Kidney epithelial cell (primary cell): ENCODE measurements at places on chromosomes 1 and 21.

- no peak for DNase-seq
Measured at GRCh38 chr1:160707236-160708064, 4.2 kb downstream of the CD48 start.

DNA sequence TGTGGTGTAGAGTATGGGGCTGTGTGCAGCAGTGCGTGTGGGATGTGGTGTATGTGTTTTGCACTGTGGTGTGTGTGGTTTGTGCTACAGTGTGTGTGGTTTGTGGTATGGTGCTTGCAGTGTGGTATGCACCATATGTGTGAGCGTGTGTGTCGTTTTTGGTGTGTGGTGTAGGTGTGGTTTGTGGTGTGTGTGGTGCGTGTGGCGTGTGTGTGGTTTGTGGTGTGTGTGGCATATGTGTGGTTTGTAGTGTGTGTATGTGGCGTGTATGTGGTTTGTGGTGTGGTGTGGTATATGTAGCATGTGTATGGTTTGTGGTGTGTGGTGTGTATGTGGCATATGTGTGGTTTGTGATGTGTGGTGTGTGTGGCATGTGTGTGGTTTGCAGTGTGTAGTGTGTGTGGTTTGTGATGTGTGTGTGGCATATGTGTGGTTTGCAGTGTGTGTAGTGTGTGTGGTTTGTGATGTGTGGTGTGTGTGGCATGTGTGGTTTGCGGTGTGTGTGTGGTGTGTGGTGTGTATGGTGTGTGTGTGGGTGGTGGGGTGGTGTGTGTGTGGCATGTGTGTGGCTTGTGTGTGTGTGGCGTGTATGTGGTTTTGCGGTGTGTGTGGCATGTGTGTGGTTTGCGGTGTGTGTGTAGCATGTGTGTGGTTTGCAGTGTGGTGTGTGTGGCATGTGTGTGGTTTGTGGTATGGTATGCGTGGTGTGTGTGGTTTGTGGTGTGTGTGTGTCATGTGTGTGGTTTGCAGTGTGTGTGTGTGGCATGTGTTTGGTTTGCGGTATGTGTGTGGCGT is 53.5 kb upstream of the TRAPPC10 start:
- no peak for DNase-seq

DNA sequence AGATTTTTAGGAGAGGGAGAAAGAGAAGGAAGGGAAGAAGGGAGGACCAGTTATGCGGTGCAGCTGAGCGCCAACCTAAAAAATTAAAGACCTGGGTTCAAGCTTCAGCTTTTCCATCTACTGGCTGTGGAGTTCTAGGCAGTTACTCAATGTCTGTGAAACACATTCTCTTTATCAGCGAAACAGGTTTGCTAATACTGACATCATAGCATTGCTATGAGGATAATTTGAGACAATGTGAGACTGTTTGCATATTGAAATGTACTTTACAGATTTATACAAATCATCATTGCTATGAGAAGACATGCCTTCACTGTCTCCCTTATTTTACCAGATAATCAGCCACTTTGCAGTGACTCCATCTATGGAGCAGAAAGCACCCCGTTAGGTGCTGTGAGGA is 222.9 kb upstream of the SGIP1 start:
- DNase-seq: no peak

- DNase-seq: no peak
Measured at GRCh38 chr1:14672005-14672404, 73.5 kb downstream of the KAZN start.

DNA sequence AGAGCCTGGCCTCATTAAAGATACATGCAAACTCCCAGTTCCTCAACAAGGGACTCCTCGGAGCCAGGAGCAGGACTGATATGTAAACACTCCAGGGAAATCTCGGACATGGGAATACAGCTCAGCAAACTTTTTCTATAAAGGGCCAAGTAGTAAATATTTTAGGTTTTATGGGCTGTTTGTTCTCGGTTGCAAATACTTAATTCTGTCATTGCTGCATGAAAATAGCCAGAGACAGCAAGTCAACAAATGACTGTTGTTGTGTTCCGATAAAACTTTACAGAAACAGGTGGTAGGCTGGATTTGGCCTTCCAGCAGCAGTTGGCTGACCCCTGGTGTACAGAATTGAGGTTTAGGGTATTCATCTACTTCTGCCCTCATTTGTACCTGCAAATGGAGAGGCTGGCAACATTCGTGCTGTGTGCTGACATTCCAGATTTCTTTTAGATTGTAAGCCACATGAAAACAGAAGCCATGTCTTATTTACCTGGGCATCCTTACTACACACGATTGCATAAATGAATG is 360.3 kb downstream of the NTNG1 start:
- no peak for DNase-seq

DNA sequence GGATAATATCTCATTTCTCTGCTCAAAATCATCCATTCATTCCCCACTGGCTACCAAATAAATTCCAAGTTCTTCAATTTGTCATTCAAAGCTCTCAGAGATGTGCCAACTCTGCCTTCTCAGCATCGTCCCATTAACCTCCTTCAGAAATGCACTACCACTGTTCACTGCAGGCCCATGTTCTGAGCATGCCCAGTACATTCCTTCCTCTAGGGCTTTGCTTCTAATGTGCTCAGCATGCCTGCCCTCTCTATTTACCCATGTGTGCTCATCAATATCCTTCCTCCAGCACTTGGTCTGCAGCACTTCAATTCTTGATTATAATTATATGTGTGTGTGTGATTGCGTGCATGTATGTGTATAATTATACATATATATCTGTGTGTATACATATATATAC is 36.1 kb upstream of the RGS8 start:
- DNase-seq: no peak

DNA sequence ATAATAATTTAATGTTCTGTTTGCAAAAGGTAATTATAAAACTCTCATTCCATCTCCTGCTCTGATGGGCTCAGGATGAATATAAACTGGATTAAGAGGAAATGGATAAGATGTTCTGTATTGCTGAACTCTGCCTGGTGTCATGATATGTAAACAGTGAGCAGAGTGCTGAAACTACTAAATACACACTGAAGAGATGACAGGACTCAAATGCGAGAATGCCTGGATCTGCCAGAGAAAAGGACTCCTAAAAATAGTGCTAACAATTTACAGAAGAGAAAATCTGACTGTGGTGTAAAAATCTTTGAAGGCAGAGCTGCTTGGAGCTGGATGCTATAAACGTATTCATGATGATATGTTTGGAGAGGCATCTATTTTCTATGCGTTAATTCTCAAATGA is 303.2 kb downstream of the RWDD3 start:
- DNase-seq: no peak

DNA sequence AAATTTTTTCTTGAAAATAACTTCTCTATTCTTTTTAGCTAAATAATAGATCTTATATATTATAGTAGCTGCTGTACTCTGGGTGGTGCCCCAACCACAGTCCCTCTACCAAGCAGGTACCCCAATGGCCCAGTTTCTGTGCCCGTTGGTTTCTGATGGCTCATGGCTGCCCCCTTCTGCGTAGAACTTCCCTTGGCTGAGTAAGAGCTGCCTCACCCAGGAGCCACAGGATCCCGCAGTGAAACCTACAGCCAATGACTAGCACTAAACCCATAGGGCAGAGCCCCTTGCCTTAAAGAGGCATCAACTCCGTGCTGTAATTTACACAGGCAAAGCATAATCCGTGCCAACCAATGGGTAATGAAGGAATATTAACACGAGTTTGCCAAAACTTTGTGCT is 247.5 kb downstream of the USH2A start:
- DNase-seq: no peak

DNA sequence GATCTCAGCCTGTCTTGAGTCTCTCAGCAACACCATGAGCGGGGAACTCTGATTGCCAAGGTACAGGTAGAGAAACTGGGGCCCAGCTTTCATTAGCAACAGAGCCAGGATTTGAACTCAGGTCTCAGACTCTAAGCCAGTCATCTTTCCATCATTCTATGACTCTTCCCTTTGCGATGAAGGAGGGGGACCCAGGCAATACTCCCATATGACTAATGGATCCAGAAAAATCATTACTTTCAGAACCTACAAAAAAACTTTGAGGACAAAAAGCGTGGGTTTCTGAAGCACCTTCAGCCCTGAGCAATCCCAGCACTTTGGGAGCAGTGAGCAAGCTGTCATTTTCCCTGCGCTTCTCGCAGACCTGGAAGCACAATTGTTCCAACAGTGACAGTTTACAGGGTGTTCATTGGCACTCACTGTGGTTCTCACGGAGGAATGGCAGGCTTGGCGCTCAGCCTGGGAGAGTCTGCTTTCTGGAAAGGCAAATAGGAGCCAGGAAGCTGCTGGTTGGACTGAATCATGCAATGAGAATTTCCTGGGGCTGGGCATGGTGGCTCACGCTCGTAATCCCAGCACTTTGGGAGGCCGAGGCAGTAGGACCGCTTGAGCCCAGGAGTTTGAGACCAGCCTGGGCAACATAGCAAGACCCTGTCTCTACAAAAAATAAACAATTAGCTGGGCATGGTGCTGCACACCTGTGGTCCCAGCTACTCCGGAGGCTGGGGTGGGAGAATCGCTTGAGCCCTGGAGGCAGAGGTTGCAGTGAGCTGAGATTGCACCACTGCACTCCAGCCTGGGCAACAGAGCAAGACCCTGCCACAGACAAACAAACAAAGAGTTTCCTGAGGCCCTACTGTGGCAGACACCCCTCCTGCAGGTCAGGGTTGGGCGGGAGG is 40.1 kb downstream of the SLC2A7 start:
- DNase-seq: peak; percentile 63

- no peak for DNase-seq
Measured at GRCh38 chr1:75170981-75171380, 36.8 kb downstream of the LHX8 start.

DNA sequence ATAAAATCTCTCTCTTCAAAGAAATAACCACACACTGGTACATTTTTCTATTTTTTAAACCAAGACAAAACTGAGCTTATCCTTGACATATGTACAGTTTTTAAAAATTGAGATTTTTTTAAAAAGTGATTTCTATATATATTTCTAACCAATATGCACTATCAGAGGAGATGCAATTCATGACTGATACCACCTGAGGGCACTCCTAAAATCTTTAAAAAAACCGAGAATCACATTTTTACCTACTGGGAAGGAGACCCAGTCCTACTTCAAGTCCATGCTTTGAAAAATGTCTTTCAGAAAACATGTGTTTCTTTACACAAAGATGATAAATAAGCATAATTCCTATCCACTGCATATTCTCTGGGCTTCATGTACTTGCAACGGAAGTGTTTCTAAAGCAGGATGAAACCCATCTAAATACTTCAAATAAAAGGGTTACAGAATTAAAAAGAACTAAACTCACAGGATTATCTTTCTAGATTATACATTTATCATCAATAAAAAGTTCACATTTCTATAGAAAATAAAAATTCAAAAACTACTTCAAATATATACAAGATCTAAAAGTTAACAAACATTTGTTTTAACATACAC is 98.6 kb downstream of the ENAH start:
- no peak for DNase-seq

DNA sequence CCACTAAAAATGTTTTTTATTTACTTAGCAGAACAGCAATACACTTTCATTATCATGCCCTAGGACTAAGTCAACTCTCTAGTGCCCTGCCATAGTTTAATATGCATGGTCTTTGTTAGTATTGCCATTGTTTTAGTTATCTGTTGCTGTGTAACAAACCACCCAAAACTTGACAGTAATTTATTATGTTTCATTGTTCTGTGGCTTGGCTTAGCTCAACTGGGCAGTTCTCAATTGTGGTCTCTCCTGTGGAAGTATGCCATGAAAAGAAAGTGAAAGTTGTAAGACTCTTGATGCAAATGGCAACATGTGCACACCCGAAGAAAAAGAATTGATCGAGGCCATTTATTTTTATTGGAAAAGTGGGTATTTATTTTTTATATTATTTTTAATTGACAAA is 206.3 kb upstream of the KCTD3 start:
- DNase-seq: no peak
